ENCODE measurements at places on chromosomes 2 and 18.

GRCh38 chr2:170930131-170930990, 1.3 kb downstream of the GORASP2 start:
- DNase-seq, result peak; percentile 24

DNA sequence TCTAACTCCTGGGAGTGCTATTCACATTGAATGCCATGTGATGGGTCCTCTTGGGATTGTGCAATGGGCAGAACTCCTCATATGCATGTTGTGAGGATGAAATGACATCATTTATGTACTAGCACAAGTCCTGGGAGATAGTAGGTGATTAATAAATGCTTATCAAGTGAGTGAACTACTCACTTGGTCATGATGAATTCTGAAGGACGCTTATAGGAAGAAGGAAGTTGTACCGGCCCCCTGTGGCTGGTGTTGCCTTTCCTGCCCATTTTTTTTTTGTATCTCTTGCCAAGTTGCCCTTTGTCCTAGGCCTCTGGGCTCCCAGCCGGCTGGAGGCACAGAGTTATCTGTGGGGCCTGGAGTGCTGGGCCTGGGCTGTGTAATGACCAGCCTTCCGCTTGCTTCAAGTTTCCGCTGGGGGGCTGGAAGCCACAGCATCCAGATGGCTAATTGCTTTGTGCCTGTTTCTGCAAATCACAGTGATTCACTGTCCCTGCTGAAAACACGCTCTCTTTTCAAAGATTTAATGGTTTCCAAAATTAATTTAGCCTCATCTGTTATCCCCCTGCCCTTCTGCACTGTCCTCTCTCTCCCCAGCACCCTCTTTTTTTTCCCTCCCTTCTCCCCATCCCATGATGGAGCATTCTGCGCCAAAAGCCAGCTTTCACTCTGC, 33.7 kb upstream of the MRPL33 start:
- DNase-seq, result peak; percentile 82

GRCh38 chr2:3940661-3941060, 237.3 kb downstream of the DCDC2C start:
- DNase-seq, result no peak

GRCh38 chr2:101296371-101296770, 12.1 kb downstream of the RNF149 start:
- no peak for DNase-seq

GRCh38 chr2:37117566-37117965, 33.2 kb downstream of the GPATCH11 start:
- no peak for DNase-seq

GRCh38 chr18:28725876-28726275, 548.9 kb upstream of the CDH2 start:
- no peak for DNase-seq

DNA sequence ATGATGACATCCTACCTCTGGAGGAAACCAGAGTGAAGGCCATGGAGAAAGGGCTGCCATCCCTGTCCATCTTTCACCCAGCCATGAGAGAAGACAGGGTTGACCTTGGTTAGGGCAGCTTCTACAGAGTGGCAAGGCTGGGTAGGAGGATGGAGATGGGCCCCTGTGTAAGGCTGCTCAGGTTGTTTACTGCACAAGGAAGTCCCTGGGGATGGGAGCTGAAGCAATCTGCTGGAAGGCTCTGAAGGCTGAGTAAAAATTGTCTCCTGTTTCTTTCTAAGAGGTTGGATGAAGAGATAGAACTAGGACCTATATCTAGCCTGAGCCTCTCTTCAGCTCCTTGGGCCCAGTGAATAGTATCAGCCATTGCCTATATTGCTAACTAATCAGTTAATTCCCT, 14.4 kb downstream of the ELMOD3 start:
- DNase-seq, result no peak

- DNase-seq, result no peak
Measured at GRCh38 chr2:150136401-150136800, 351.1 kb downstream of the RND3 start.

DNA sequence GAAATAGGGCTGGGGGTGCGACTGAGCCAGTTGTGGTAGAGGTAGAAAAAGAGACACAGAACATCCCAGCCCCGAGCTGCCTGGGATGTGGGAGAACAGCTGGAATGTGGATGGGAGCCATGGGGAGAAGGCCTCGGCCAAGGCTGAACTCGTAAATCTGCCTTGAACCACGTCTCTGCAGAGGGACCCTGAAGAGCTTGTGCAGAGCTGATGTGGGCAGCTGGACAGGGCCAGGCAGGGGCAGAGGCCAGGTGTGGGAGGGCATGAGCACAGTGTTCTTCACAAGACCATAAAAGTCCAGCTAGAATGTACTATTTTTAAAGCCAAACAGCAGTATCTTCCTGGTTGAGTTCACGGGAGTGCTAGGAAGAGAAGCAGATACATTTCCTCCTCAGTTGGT, 5.7 kb downstream of the TCF23 start:
- DNase-seq, result no peak

DNA sequence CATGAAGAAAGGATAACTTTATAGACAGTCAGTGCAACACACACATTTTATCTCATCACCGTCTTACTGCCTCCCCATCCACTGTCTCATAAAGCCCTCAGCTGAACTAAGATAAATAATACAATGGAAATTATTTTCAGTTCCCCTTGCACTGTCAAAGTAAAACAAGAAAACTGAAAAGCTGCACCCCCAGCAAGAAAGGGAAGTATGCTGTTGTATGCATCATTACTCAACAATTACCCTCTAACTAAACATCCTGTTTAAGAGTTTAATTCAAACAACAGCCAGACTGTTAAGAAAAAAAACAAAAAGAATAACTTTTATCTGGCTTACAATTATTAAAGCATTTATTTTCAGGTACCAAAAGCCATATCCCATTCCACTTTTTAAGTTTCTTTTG, 25.0 kb downstream of the MPPE1 start:
- DNase-seq, result peak; percentile 86

- DNase-seq, result peak; percentile 71
Measured at GRCh38 chr2:151904807-151905206, 76.6 kb upstream of the ARL5A start.

GRCh38 chr18:59686260-59686659, 11.0 kb downstream of the CCBE1 start:
- no peak for DNase-seq

GRCh38 chr2:15787535-15788454, 152.6 kb upstream of the MYCN start:
- no peak for DNase-seq

DNA sequence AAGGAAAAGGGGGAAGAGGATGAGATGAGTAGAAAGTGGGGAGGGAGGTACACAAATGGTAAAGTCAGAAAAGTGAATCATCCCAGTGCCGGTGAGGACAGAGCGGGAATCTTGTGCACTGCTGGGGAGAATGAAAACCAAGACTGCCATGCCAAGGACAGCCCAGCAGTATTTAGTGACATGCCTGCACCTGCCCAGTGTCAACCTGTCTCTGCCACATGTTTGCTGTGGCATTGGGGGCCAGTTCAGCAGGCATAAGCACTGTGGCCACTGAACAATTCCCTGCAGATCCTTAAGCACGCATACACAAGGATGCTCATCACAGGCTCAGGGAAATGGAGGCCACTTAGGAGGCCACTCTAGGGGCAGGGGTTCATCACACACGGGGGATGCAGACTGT, 5.2 kb upstream of the KCNK3 start:
- no peak for DNase-seq

DNA sequence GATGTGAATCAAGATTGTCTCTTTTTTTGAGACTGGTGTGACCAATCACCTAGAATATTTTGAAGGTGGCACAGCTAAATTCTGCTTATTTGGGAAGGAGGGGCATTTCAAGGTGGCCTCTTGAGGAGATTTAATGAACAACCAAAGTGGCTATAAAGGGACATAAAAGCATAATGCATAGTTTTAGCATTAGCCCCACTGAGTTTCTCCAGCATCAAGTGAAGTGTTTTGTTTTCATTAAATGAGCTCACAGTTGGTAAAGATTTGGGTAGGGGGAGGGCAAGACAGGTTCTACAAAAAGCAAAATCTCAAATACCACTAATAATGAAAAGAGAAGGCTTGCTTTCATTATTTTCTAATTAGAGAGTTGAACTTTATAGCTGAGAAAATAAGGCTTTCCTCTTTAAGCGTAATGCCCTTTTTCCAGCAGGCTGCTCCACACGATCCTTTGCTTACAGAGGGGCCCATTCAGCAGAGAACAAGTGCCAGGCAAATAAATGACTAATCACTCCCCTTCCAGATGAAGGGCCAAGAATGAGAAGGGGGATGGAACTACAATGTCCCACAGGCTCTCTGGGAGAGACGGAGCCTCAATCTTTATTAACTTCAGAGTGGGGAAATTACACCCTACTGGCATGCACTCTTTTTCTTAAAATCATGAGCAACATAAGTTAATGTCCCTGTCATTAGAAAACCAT, 35.9 kb downstream of the LHCGR start:
- no peak for DNase-seq

- peak; percentile 86 for DNase-seq
Measured at GRCh38 chr18:46073474-46074331, 1.6 kb upstream of the PSTPIP2 start.

Measured in suppressor macrophage treated with lipopolysaccharide for 4 hours (primary cell).